ENCODE measurements at places on chromosomes 3 and 15.
A peak's percentile ranks its signal among the peaks of the same experiment; 100 is the strongest.

DNA sequence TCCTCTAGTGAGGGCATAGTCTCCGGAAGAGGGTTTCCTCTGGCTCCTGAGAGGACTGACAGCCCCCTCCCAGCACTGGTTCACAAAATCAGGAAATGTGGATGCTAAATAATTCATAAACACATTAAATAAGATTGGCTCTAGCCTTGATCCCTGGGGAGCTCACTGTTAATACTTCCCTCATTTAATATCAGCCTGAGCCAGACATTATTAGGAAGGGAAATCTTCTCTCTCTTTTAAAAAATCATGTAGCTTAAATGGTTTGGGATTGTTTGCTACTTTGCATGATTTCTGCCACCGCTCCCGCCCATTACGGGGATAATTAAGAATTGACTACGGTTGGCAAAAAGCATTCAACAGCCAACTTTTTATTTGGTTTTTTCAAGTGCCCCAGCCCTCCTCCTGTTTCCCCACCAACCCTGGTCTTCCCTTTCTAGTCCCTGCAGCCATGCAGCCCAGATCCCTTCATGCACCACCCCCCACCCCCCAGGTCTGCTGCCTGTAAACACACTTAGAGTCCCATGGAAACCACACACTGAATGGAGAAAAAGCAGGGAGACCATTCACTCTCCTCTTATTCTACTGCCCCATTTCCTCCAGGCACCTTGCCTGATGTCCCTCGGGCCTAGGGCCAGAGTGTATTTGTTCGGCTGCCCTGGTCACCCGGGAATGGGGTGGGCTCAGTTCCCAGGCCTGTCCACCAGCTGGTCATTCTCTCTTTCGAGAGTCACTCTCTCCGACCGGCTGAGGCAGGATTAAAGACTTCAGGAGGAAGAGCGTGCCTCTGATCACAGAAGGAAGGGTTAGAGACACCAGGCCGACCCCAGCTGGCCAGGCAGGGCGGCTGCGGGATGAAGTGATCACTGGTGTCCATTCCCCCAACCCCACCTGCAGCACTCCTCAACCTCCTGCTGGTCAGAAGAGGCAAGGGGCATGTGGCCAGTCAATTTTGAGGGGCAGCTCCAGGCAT, 45.1 kb downstream of the SEMA5B start:
- no peak for DNase-seq

GRCh38 chr15:27336676-27337075, 365.7 kb downstream of the GABRG3 start:
- no peak for DNase-seq

- DNase-seq, result no peak
Observed at GRCh38 chr15:34490417-34491193, 53.0 kb upstream of the GOLGA8A start.

GRCh38 chr3:55286693-55287092, 200.4 kb downstream of the WNT5A start:
- DNase-seq, result no peak

- no peak for DNase-seq
Observed at GRCh38 chr15:99826157-99826780, 93.0 kb upstream of the LYSMD4 start.

DNA sequence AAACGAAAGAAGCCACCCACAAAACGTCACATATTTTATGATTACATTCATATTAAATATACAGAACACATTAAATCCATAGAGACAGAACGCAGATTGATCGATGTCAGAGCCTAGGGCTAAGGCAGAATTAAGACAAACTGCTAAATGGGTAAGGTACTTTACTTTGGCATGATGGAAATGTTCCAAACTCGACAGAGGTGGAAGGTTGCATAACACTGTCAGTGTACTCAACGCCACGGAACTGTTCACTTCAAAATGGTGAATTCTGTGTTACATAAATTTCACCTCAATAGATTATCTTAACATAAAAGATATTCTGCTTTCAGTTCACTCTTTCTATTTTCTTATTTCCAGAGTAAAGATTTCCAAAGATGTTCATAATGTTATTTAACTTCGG, 158.4 kb downstream of the TBC1D5 start:
- no peak for DNase-seq

GRCh38 chr3:196246612-196247308, 30.4 kb downstream of the SLC51A start:
- no peak for DNase-seq

DNA sequence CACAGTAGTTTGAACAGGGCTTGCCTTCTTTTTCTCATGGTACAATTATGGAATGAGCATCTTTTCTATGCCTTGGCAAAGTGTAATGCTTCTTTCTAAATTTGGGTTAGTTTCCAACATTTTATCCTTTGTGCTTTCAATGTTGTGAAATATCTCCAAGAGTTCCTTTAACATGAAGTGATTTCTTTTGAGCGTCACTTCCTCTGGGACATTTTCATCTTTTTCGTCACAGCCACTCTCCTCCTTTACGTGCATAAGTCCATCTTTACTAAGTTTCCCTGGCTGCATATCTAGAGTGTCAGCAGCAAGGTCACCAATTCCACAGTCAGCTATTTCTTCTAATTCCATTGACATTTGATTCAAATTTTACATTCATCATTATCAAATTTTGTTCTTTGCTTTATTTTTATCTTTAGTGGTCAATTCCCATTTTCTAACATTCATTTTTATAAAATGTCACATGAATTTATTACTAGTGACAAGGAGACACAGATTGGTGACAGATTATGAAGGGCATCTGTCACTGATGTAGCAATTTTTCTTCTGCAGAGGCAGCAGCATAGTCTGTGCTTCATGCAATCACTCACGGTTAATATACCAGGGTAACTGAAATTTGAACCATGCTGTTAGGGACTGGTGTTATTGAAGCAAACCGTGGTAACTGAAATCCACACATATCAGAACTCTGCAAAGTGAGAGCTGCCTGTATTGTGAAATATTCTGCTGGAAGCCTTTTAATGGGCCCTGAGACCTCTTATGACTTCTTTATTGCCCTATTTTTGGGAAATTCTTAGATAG, 126.5 kb upstream of the THBS1 start:
- DNase-seq, result no peak

DNA sequence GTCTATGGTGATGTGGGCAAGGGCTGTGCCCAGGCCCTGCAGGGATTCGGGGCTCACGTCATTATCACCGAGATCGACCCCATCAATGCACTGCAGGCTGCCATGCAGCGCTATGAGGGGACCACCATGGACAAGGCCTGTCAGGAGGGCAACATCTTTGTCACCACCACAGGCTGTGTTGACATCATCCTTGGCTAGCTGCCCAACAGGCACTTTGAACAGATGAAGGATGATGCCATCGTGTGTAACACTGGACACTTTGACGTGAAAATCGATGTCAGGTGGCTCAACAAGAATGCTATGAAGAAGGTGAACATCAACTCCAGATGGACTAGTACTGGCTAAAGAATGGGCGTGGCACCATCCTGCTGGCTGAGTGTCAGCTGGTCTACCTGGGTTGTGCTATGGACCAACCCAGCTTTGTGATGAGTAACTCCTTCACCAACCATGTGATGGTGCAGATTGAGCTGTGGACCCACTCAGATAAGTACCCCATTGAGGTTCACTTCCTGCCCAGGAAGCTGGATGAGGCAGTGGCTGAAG, 6.1 kb upstream of the USP8 start:
- no peak for DNase-seq

GRCh38 chr3:113054552-113054951, 63.8 kb downstream of the GTPBP8 start:
- no peak for DNase-seq

DNA sequence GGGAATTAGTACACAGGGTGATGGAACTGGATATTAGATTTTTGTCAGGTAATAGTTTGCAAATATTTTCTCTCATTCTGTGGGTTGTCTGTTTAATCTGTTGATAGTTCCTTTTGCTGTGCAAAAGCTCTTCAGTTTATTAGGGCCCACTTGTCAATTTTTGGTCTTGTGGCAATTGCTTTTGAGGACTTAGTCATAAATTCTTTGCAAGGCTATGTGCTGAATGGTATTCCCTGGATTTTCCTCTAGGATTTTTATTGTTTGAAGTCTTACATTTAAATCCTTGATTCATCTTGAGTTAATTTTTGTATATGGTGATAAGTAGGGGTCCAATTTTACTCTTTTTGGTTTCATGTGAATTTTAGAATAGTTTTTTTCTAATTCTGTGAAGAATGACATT, 111.3 kb downstream of the ARRDC4 start:
- no peak for DNase-seq

- no peak for DNase-seq
Observed at GRCh38 chr3:12413721-12414255, 70.5 kb upstream of the TSEN2 start.

- DNase-seq, result no peak
Observed at GRCh38 chr3:4504340-4505261, 11.5 kb downstream of the ITPR1 start.

GRCh38 chr15:74955796-74956647, 550 bp downstream of the RPP25 start:
- peak; percentile 56 for DNase-seq

- no peak for DNase-seq
Observed at GRCh38 chr3:153437666-153438065, 275.6 kb downstream of the RAP2B start.

DNA sequence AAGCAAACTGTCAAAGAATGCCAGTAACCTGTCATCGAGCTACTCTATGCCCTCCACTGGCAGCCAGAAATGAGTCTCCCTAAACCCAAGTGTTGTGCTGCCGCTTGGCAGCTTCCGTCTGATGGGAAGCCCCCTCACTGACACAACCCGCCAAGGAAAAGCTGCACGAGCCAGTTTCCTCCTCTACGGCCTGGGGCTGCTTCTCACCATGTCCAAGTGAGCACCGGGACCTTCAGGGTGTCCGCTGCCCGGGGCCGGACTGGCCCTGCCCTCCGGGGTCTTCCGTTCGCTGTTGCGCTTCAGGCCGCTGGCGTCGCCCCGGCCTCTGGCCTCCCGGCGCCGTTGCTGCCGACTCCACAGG, 490 bp downstream of the TOMM70 start:
- DNase-seq, result no peak

GRCh38 chr3:135929670-135930069, 35.9 kb upstream of the PPP2R3A start:
- DNase-seq, result no peak

GRCh38 chr3:118208642-118209041, 826.0 kb downstream of the IGSF11 start:
- DNase-seq, result no peak

GRCh38 chr3:14497321-14497720, 42.8 kb downstream of the GRIP2 start:
- no peak for DNase-seq

GRCh38 chr3:133371181-133371580, 28.7 kb upstream of the BFSP2 start:
- no peak for DNase-seq

GRCh38 chr3:50260942-50261441, 8.0 kb upstream of the SEMA3B start:
- DNase-seq, result no peak

- no peak for DNase-seq
Observed at GRCh38 chr3:112389961-112390360, 57.0 kb downstream of the CD200 start.

DNA sequence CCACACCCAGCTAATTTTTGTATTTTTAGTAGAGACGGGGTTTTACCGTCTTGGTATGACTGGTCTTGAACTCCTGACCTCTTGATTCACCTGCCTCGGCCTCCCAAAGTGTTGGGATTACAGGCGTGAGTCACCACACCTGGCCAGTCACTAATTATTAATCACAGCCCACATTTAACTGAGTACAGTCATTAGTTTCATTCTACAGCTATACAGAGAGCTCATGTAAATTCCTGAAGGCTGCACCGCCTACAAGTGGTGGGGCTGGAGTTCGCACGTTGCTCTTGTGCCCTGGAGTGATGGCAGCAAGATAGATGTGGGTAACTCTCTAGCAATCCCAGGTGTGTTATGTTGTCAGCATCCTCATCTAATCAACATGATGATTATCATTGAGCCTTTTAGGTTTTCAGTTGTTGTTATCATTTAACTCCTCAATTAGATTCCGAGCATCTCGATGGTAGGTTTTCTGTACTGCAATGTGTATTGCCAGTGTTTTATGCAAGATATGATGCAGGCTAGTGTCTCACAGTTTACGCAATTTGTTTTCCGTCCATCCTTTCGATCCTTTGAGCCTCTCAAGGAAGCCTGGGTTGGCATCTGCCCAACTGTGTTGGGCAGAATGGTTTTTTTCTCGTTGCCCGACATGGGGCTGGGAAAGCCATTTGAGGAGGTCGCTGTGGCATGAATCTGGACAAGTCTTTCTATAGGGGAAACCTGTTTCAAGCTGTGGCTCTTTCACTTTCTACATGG, 216.3 kb downstream of the LPP start:
- no peak for DNase-seq

DNA sequence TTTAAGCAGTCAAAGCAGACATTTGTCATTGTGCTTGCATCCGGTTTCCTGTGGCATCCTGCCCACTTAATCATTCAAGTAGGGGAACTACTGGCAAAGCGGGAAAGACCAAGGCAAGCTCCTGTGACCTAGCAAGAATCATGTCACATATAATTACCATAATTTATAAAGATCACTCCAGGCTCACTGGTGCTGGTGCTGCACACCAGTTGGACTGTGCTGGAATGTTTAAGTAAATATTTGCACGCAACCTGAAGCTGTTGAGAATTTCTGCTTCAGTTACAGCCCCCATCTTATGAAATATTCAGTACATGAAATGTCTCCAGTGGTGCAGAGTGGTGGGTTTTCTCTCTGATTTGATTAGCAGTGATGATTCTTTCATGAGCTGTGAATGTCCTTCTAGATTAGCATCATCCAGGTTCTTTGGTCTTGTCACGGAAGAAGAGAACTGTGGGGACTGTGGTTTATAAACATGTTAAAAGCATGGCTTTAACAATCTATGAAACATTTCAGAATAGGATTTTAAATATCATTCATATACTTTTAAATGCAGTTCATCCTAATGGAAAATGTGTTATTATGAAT, 621.3 kb upstream of the EPHA6 start:
- DNase-seq, result no peak

DNA sequence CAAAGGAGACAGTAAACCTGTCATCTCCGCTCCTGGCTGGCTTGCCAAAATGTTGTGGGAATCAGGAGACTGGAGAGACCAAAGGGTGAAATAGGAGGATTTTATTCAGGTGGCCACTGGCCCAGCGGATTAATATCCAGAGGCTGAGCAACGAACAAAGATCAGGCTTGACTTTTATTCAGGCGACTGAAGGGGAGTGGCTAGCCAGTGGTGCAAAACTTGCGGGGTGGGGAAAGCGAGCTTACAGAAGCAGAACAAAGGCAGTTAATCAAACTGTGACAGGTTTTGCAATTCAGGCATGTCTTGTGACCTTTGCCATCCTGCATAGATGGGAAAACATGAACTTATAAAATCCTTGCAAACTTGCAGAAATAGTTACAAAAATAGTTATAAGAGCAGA, 19.8 kb upstream of the ACAD9 start:
- no peak for DNase-seq

- no peak for DNase-seq
Observed at GRCh38 chr3:16474920-16475319, 38.6 kb downstream of the RFTN1 start.

Measured in activated CD4-positive, alpha-beta T cell treated with anti-CD3 and anti-CD28 coated beads for 1 hour (primary cell).